GM10248 (cell line): ENCODE measurements at places on chromosomes 16 and 17.
A peak's percentile ranks its signal among the peaks of the same experiment; 100 is the strongest.

GRCh38 chr17:1636732-1637285 lies 8.2 kb upstream of the SLC43A2 start:
- no peak for DNase-seq

DNA sequence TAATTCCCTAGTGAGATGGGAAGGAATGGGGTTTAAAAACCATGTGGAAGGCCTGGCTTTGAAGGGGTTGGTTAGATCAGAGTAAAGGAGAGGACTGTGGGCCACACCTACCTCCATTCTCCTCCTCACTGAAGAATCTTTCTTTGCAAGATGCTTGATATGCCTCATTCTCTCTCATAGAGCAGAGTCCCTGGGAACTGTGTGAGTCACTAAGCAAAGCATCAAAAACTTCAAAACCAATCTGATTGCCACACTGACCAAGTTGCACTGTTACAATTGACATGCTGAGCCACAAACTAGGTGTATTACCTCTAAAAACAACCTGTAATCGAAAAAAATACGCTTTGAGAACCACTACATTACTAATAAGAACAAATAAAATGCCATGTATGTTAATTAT lies 2.0 kb downstream of the TUBD1 start:
- no peak for DNase-seq

- peak; percentile 66 for DNase-seq
Measured at GRCh38 chr16:82011199-82011641, at the start of gene SDR42E1. Gene SDR42E1, minus strand, starts transcription at chr16:82011470. Its CDS starts 10,612 bp downstream, at chr16:82000858.

- DNase-seq: no peak
Measured at GRCh38 chr17:77645072-77646045, 313.1 kb upstream of the TNRC6C start.

DNA sequence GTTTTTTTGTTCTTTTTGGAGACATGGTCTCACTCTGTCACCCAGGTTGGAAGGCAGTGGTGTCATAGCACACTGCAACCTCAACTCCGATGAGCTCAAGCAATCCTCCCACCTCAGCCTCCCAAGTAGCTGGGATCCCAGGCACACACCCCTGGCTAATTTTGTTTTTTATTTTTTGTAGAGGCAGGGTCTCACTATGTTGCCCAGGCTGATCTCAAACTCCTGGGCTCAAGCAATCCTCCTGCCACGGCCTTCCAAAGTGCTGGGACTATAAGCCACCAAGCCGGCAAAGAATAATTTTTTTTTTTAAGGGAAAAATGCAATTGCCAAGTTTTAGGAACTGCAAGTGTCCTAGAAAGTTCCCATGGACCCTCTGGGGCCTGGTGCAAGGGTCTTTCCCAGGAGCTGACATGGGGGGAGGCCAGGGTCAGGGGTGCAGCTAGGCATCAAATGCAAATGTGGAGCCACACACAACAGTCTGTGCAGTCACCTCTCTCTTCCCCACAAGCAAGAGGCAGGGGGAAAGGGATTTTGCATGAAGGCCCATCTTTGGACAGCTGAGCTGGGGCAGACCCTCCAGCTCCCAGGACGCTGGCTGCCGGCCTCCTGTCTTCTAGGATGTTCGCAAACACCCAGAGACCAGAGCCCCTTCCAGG lies 20.1 kb upstream of the BCAR1 start:
- peak; percentile 24 for DNase-seq

- DNase-seq: no peak
Measured at GRCh38 chr17:35773679-35774425, 13.2 kb downstream of the C17orf50 start.

GRCh38 chr17:78558989-78559388 lies 18.2 kb downstream of the DNAH17 start:
- no peak for DNase-seq

DNA sequence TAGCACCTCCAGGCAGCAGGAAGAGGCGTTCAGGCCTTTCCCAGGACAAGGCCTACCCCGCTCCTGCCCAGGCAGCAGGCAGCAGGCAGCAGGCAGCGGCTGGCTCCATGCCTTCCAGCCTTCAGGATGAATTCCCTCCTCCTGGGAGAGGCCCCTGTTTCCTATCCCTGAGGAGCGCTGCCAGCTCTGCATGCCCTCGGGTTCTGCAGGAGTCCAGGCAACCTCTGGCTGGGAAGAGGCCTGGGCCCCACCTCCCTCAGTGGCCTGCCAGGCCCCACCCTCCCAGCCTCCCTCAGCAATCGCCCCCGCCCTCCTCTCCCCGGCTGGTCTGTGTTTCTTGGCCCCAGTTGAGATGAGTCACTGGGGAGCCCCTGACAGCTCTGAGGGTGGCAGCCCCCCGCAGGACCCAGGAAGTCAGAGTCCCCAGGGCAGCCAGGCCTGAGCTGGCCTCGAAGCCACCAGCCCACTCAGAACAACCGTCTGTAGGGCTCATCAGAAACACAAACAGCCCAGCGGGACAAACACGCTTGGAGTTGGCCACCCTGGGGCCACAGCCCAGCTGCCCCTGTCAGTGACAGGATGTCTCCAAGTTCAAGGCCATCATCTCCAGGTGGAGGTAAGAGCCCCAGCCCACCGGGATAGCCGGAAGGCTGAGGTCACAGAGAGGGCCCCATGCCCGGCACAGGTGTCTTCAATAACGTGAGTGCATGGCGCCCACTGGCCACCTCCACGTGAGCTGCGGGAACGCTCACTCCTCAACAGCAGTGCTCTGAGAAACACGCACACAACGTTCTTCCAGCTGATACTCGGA lies 39.5 kb upstream of the CIBAR2 start:
- peak; percentile 82 for DNase-seq

DNA sequence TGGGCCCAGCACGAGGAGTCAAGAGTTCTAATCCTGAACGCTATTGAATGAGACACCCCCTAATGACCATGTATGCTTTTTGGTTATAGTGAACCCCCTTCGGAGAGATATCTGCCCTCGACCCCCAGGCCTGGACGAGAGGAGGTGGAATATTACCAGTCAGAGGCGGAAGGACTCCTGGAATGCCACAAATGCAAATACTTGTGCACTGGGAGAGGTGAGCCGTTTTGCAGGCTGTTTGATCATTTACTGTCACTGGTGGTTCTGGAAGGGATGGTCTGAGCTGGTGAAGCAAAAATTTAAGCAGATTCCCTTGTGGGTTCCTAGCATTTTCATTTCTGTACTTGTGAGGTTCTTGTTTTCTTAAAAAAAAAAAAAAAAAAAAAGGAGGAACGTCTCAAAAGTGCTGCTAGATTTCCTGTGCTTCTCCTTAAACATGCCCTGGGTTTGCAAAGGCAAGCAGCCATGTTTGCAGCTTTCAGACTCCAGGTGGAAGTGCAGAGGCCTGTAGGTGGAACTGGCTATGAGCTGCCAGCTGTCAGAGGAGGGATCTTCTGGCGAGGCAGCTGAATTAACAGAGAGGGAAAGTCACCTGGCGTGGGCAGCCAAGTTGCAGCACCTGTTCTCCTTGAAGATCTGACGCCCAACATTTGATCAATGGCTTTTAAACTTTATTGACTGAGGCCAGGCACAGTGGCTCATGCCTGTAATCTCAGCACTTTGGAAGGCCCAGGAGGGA lies 3.5 kb downstream of the MARVELD3 start:
- DNase-seq: no peak

- no peak for DNase-seq
Measured at GRCh38 chr16:85611194-85611443, 2.0 kb upstream of the GSE1 start.

DNA sequence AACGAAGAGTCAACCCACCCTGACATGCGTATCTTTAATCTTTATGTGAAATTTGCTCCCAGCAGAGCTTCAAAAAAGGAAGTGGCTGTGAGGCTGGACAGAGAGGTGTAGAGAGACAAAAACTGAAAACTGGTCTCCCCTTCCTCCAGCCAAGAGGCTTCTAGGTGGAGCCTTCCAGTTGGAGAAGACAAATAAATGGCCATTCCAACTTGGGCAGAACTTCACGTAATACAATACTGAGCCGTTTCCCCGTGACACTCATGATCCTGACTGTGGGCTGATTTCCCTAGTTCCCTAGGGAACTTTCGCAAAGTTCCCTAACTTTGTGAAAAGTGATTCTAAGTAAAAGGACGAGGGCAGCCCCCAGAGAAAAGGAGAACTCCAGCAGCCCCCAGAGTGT lies 78.8 kb downstream of the ZFHX3 start:
- no peak for DNase-seq

GRCh38 chr16:522320-523096 lies 5.0 kb upstream of the CAPN15 start:
- no peak for DNase-seq

DNA sequence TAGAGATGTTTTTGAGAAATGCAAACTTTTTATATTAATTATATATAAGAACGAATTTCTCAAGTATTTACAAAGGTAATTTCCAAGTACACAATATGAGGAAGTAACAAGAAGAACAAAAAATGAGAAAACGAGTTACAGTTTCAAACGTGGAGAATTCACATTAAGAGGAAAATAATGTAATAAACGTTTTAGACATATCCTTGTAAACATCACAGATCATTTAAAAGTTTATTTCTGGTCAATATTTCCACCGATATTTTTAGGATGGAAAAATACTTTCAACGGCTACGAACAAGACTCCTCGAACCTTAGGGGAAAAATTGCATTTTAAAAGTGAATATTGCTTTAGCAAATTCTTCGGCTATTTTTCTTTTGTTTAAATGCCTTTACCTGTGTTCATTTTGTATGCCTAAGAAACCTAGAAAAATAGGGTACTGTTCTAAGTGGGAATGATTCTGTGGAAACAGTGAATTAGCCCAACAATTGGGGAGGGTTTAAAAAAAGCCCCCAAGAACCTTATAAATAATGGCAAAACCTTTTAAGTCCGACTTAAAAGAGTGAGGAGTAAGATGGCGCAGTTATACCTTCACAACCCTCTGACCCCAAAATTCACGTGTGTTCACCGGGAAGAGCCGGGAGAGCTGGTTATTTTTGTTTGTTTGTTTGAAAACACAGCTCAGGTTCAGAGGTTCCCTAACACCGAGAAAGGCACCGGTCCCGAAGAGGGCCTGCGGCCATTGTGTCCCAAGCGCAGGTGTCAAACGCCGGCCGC lies 3.3 kb downstream of the HNF1B start:
- no peak for DNase-seq

DNA sequence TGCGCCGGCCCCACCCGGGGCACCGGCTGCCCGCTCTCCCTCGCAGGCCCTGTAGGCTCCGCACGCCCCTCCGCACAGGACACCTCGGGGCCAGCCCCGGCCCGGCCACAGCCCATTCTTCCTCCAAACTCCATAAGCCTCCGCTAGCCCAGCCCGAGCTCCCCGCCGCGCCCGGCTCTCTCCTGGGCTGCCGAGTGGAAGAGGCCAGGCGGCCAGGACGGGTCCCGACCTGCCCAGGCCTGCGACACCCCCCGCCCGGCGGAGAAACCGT lies 397 bp downstream of the NCOR1 start:
- peak; percentile 52 for DNase-seq

DNA sequence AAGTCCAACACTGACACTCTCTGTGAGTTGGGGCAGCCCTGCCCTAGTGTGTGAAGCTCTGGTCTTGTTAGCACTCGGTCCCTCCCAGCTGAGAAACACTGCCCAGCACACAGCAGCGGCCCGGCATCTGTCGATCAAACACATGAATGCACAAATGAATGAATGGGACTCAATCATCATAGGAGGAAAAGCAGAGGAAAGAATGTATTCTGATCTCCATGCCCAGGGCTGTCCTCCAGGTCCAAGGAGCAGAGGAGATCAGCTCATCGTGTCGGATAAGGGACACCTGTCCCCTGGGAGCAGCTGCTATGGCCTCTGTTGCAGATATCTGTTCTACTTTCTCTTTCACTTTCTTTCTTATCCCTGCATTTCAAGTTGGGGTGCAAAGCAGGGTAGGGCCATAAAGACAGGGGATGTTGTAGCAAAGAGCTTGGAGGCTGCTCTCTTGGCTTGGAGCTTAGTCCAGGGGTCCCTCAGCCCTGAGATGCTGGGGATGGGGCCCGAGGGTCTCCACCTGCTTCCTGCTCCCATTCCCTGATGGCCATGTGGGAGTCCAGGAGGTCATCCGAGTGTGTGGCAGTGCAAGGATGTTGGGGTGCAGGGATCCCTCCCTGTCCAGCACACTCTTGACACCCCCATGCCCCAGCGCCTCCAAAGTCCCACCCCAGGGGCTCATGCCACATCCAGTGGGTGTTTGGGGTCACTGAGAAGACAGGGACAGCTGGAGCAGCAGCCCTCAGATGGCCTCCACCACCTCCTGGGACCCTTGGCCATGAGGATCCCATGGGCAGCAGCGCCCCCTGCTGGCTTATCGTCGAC lies 88.2 kb downstream of the IRF8 start:
- DNase-seq: peak; percentile 80

DNA sequence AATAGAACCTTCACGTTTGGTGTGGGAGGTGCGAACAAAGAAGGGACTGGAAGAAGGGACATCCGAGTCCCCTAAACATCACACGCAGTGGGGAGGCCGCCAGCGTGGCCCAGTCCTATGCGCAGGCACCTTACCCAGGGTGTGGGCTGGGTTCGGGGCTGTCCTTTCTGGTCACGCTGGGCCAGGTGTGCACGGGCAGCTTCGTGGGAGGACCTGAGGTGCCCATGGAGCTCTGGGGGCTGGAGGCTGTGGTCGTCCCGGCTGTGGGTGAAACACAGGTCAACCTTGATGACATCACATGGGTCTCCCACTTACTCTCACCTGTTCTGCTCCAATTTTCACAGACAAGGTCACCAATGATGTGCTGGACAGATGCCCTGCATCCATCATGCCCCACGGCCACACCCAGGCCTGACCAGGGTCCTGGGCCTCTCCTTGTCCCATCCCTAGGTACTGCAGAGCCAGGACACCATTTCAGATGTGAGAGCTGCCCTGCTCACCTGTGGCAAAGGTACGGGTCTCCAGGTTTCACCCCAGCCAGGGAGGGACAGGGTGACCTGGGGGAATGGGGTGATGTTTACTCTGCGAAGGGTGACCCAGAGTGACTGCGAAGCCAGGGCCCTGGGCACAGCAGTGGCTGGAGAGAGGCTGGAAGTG lies 3.1 kb downstream of the CD300C start:
- no peak for DNase-seq

DNA sequence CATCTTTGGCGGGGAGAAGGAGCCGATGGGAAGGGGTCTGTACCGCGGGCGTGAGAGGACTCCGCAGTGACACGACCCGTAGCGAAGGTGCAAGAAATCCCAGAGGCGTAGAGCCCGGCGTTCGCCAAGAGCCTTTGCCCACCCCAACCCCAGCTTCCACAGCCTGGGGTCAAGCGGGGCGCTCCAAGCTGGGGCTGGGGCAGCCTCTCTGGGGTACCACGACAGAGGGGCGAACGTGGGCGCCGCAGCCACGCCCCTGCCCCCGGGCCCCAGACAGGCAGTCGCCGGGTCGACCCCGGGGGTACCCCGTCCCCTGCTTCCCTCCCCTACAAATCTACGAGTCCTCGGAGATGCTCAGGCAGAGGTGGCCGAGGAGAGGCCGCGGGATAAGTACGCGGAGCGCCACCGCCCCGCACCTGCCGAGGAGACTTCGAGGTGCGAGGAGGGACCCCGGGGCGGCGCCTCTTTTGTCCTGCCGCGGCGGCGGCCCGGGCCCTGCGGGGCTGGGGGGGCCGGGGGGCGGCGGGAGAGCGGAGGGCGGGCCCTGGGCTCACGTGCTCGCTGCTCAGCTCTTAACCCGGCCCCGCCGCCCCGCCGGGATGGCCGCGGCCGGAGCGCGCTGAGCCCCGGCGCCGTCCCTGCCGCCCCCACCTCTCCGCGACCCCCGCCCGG lies at the start of gene ADAM11:
Gene ADAM11 (plus strand): TSS at position 575 of the 672 bp plus-strand sequence. CDS start 212 bp downstream, outside the sequence.
- peak; percentile 54 for DNase-seq
